Fibroblast of pulmonary artery (primary cell): ENCODE measurements at places on chromosomes 3 and 15.

- DNase-seq: peak; percentile 84
Measured at GRCh38 chr15:70185251-70185711, 87.6 kb upstream of the TLE3 start.

- peak; percentile 59 for DNase-seq
Measured at GRCh38 chr3:105938101-105938500, 69.3 kb upstream of the CBLB start.

GRCh38 chr3:119625451-119626153 is 27.9 kb downstream of the PLA1A start:
- DNase-seq: no peak

DNA sequence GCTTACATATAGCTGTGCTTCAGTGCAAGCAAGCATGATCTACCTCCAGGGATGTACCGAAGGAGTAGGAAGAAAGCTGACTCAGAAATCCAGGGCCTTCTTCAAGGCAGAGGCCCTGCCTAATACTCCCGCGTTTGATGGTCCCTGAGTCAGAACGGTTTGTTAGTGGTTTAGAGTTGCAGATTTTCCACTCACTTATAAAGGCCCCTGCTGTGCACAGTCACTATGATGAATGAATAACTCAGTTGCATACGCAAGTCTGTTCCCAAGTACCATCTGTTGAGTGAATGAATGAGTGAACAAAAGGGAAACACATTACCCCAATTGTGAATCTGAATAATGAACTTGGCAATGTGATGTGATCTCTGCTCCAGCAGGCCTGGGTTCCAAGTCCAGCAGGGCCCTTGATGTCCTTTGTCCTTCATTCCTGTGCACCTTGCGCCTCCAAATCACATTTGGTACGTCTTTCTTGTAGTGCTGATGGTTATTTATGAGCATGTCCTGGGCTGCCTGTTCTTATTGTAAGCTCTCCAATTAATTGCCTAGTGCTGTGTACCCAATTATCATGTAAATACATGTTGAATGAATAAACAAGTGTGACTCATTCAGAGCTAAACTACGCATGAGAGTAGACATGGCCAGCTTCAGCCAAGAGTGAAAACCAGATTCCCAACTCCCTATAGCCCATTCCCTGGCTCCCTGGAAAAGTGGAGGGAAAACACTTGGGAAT is 85.3 kb upstream of the LIMD1 start:
- DNase-seq: peak; percentile 67

GRCh38 chr3:151866711-151867410 is 6.6 kb upstream of the SUCNR1 start:
- DNase-seq: no peak

DNA sequence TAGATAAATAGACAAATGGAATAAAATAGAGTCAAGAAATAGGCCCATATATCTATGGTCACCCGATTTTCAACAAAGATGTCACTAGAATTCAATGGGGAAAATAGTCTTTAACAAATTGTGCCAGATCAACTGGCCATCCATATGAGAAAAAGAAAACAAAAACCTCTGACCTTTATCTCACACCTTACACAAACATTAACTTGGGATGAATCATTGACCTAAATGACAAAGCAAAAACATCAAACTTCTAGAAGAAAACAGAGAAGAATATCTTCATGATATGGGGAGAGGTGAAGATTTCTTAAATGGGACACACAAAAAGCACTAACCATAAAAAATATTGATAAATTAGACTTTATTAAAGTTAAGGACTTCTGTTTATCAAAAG is 31.9 kb downstream of the ITGA11 start:
- no peak for DNase-seq

DNA sequence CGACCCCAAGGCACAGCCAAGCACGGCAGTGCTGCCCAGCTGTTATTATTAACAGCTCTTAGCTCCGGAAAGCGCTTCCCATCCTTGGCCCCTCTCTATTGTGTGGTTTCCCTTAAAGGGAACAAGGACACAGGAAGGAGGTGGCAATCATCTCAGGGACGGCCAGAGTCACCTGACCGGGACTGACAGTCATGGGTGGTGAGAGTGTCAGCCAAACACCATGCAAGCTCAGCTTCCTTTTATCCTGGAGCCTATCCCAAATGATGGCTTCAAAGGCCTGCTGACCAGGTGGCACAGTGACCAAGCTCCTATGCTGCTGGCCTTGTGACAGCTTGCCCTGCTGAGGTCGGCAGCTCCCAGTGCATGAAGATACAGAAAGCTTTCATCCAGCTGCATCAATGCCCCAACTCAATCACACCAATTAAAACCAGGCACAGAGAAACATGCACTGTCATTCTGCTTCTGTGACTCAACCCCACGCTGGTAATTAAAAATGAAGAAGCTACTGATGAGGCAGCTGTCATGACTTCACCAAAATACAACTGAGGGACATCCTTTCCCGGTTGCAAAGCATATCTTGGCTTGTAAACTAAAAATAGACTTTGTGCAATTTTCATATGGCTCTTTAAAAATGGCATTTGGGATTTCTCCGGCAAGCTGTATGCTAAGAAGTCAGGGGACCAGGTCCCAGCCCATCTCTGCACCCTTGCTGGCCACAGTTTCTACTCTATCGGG is 34.0 kb downstream of the PCSK6 start:
- DNase-seq: no peak
